CD14-positive monocyte (primary cell): ENCODE measurements at places on chromosomes 13 and 19. TPM values are rescaled to one million over a fixed set of nuclear protein-coding genes. Genes with fewer than 3 reads are reported as not detected.

DNA sequence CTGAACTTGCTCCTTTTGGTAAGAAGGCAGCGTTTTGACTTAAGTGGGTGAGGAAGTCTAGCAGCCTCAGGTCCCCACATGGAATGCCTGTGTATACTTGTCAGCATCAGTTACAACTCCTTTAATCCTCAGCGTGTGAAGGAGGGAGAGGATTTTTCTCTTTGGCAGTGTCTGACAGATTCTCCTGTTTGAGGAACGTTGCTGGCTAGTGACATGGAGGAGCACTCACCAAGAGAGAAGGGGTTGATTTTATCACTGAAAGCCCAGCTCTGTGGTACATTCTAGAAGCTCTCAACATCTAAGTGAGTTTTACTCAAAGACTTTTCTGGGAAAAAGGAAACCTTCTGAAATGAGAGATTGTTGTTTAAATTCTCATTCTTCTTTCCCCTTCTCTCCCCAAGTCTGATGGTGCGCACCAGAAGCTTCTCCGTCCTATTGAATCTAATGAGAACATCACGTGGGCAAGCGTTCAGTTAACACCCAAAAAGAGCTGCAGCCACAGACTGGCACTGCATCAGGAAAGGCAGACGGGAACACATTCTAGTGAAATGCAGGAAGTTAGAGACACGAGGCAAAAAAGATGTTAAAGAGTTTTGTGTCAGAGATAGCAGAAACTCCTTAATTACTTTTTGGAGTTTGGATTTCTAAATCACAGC lies 58.2 kb downstream of the GJA3 start:
- peaks cover 20% of the 10 kb centered on the region for H3K27me3 ChIP-seq
- no peak for DNase-seq
- H3K27ac ChIP-seq, result no peak overlapping the region
- no peaks in the 10 kb centered on the region for H3K36me3 ChIP-seq
- H3K4me3 ChIP-seq, result no peak overlapping the region

The POU4F1 gene
- not detected in 2 replicates for polyA plus RNA-seq

The KLF16 gene
- 23.3 and 31.7 TPM in 2 replicates for polyA plus RNA-seq

- H3K36me3 ChIP-seq, result no peaks in the 10 kb centered on the region
- H3K27ac ChIP-seq, result no peak overlapping the region
- no peaks in the 10 kb centered on the region for H3K4me1 ChIP-seq
Observed at GRCh38 chr13:26747706-26748105, 12.9 kb downstream of the GPR12 start.

DNA sequence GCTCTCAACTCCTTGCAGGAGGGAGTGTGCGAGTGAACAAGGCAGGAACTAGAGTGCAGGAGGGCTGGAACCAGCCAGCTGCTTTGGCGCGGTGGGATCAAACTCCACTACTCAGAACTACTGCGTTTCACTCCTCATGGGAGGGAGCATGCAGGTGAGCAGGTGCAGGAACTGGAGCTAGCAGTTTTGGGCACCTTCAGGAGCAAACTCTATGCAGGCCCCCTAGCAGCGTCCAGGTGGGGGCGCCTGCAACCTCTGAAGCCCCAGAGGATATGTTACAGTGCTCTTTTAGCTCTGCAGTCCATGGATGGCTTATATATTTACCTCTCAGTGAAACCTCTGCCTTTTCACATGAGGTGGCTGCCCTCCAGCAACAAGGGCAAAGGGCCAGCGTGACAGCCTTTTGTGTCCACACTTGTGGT lies 1303.4 kb downstream of the PCDH9 start:
- no peaks in the 10 kb centered on the region for H3K4me1 ChIP-seq

DNA sequence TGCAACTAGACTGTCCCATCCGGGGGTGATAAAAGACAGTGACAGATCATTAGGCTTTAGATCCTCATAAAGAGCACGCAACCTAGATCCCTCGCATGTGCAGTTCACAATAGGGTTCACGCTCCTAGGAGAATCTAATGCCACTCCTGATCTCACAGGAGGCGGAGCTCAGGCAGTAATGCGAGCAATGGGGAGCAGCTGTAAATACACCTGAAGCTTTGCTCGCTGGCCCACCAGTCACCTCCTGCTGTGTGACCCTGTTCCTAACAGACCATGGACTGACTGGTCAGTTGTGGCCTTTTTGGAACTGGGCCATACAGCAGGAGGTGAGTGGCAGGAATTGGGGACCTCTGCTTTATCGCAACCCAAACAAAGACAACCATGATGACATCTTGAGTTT lies 173.2 kb downstream of the DLEU7 start:
- H3K4me1 ChIP-seq, result peaks cover 20% of the 10 kb centered on the region
- no peak overlapping the region for H3K4me3 ChIP-seq
- no peaks in the 10 kb centered on the region for H3K27me3 ChIP-seq
- DNase-seq, result no peak
- no peaks in the 10 kb centered on the region for H3K36me3 ChIP-seq

DNA sequence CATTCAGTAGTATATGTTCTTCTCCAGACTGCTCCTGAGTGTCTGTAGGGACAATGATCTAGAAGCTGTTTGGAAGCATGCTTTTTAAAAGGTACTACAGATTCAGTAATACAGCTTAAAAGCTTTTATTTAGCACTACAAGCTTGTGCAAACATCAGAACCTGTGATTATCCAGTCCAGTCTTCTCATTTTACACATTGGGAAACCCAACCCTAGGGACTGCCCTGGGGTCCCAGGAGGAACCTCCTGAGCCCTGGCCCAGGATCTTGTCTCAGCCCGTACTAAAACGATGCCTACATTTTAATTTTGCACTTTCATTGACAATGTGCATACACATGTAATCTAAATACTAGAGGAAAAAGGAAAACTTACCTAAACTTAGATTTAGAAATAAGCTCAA lies 12.5 kb downstream of the DOCK9 start:
- no peak for DNase-seq
- no peaks in the 10 kb centered on the region for H3K36me3 ChIP-seq
- no peaks in the 10 kb centered on the region for H3K4me1 ChIP-seq
- no peak overlapping the region for H3K27ac ChIP-seq
- H3K27me3 ChIP-seq, result peaks cover 5% of the 10 kb centered on the region

- H3K4me1 ChIP-seq, result peaks cover 36% of the 10 kb centered on the region
- H3K4me3 ChIP-seq, result peak overlapping the region; percentile 51
Observed at GRCh38 chr19:2488942-2489731, 13.2 kb downstream of the GADD45B start.

- H3K4me3 ChIP-seq, result no peak overlapping the region
- no peaks in the 10 kb centered on the region for H3K27me3 ChIP-seq
- no peak for DNase-seq
- H3K36me3 ChIP-seq, result no peaks in the 10 kb centered on the region
Observed at GRCh38 chr13:28991764-28992163, 171.6 kb downstream of the MTUS2 start.

DNA sequence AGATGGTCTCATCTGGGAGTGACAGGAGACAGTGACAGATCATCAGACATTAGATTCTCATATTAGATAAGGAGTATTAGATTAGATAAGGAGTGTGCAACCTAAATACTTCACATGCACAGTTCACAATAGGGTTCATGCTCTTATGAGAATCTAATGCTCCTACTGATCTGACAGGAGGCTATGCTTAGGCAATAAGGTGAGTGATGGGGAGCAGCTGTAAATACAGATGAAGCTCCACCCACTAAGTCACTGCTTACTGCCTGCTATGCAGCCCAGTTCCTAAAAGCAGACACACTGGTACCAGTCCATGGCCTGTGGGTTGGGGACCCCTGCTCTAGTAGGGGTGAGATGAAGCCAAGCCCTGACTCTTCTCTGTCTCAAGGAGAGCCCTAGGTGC lies 10.0 kb upstream of the IGFL3 start:
- H3K4me1 ChIP-seq, result no peaks in the 10 kb centered on the region
- H3K27me3 ChIP-seq, result peaks cover 2% of the 10 kb centered on the region
- H3K36me3 ChIP-seq, result no peaks in the 10 kb centered on the region
- no peak for DNase-seq
- no peak overlapping the region for H3K27ac ChIP-seq

DNA sequence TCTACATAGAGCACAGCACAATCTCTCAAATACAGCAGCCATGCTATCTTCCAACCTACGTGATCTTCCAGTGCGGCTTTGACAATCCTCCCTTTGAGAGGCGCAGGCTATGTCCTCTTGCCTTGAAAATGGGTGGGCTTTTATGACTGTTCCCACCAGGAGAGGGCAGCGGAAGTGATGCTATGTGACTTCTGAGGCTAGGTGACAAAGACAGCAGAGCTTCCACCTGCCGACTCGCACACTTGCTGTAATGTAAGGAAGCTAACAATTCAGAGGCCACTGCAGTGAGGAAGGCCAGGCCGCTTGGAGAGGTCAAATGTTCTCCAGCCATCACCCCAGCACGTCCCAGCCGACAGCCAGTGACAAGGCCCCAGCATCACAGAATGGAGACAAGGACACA lies 65.8 kb downstream of the MRPL57 start:
- H3K36me3 ChIP-seq, result no peaks in the 10 kb centered on the region
- H3K4me3 ChIP-seq, result no peak overlapping the region
- peaks cover 3% of the 10 kb centered on the region for H3K4me1 ChIP-seq
- no peak overlapping the region for H3K27ac ChIP-seq
- no peak for DNase-seq

DNA sequence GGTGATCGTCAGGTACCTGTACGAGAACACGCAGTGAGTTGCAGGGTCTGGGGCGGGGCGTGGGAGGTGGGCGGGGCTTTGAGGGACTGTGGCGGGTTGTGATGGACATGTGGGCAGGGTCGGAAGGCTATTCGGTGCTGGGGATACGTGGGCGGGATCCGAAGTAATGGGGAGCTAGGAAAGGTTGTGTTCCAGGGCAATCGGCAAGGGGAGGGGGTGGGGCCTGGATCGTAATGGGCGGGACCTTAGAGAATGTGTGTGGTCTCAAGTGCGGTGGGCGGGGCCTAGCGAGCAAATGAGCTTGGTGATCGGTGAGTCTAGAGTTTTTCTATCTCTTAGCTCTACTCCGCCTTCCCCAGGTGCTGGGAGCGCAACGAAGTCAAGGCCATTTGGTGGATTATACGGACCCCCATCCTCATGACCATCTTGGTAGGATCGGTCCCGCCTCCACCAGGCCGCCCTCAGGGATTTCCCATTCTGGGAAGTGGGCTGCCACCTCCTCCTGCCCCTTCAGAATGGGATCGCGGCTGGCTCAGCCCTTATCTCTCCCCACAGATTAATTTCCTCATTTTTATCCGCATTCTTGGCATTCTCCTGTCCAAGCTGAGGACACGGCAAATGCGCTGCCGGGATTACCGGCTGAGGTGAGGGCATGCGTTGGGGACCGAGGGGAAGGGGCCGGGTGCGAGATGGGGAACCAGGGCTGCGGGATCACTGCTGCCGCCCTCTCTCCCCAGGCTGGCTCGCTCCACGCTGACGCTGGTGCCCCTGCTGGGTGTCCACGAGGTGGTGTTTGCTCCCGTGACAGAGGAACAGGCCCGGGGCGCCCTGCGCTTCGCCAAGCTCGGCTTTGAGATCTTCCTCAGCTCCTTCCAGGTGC lies 9.6 kb downstream of the GIPR start:
- H3K4me1 ChIP-seq, result peaks cover 37% of the 10 kb centered on the region
- no peaks in the 10 kb centered on the region for H3K36me3 ChIP-seq
- H3K27ac ChIP-seq, result no peak overlapping the region
- H3K27me3 ChIP-seq, result peaks cover 13% of the 10 kb centered on the region
